ENCODE measurements at places on chromosomes 3 and 15. TPM values are rescaled to one million over a fixed set of nuclear protein-coding genes. Genes with fewer than 3 reads are reported as not detected.

DNA sequence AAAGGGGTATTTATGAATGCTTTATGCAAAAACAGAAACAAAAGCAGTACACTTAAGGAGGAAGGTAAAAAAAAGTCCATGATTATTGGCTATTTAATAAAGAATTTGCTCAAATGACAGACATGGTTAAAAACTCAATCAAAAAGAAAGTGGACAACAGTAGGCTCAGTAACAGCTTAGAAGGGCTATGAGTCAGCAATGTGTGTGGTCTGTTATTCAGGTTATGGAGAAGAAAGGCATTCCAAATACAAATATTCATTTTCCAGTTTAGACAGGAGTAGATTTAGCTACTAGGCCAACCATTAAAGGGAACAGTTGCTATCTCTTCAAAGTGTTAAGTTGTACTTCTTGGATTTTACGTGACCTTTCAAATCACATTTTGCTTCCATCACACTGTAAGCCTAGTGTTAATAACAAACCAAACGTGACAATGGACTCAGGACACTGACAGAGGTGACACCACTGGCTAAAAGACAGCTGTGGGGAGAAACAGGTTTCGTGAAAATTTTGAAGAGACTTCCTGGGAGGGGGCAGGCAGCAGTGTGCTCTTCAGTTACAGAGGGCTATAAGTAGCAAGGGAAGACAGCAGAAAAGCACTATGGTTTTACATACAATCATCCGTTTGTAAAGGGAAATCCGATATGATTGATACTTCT is 41.7 kb upstream of the MYO5C start:
- DNase-seq: no peak

DNA sequence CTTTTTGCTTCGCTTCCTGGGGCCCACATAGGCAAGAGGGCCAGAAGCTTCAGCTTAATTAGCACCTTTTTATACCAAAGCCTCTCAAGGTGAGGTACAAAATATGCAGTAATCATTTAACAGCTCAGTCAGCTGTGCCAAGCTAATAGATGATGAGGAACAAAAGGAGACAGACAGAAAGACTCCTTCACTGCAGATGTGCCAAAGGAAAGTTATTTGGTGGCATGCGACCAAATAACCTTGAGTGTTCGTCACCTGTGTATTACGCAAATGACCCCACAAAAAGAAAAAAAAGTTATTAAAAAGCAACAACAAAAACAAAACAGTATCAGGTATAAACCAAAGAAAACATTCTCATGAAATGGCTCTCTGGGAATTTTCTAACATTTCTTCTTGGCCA is 325.8 kb upstream of the IGF1R start:
- no peak for DNase-seq

- no peak for DNase-seq
These were observed 136.8 kb upstream of the PLXNA1 start for GRCh38 chr3:126845920-126846715.

DNA sequence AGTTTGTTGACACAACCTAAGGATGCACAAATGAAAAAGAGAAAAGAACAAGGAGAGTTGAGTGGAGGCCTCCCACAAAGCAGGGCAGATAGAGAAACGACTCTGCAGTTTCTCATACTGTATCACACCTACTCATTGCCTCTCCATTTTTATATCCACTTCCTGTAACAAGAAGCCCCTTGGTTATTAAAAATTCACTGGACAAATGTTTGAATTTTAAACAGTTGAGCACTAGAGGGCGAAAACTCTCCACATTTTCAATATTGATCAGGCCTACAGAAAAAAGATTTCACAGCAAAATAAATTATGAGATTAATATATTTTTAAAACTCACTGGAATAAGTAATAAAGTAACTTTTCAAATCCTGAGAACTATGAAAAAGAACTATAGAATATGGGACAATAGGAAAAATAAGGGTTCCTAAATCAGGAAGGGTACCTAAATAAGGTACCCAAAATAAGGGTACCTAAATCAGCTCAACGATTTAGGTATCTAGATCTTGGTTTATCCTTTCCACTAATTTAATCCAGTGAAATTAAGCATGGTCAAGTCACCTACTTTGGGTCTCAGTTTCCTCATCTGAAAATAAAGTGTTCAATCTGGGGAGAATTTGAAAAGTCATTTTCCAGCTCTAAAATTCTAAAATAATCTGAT is 47.0 kb upstream of the PPIB start:
- DNase-seq: no peak

- DNase-seq: no peak
These were observed 143.4 kb downstream of the FNDC3B start for GRCh38 chr3:172182797-172183196.

GRCh38 chr15:37053166-37053565 is 47.2 kb downstream of the MEIS2 start:
- DNase-seq: no peak

- no peak for DNase-seq
These were observed 811.4 kb downstream of the NAALADL2 start for GRCh38 chr3:175670557-175670956.

- DNase-seq: no peak
These were observed 42.3 kb downstream of the NEK10 start for GRCh38 chr3:27326629-27327545.

The ZNF619 gene
- total RNA-seq: 10.5 TPM

The SHC4 gene
- 1.9 TPM for total RNA-seq

The ATP13A5 gene
- not detected for total RNA-seq

The IQCB1 gene
- total RNA-seq: 35.3 TPM

The GP5 gene
- total RNA-seq: 1.3 TPM

The STAB1 gene
- total RNA-seq: not detected
